Adipose tissue (tissue), 3 donors: ENCODE measurements at places on chromosomes 2 and 18. TPM values are rescaled to one million over a fixed set of nuclear protein-coding genes. Genes with fewer than 3 reads are reported as not detected.

PLB1 gene
- 16.9 TPM for polyA plus RNA-seq

B3GNT7 gene
- 1.1 TPM for polyA plus RNA-seq

APLF gene
- 0.94 TPM for polyA plus RNA-seq

PAX8 gene
- 0.22 TPM for polyA plus RNA-seq

ACTG2 gene
- 6.6 TPM for polyA plus RNA-seq

TNFRSF11A gene
- 0.34 TPM for polyA plus RNA-seq

SLC30A3 gene
- 0.22 TPM for polyA plus RNA-seq

OR6B2 gene
- not detected for polyA plus RNA-seq

TTN gene
- polyA plus RNA-seq, result 0.18 TPM

DOK6 gene
- 0.13 TPM for polyA plus RNA-seq

SLC14A1 gene
- polyA plus RNA-seq, result 0.40 TPM

RESP18 gene
- polyA plus RNA-seq, result not detected

PREPL gene
- 12.8 TPM for polyA plus RNA-seq

FOXD4L1 gene
- 0.11 TPM for polyA plus RNA-seq

ABCG8 gene
- 0.12 TPM for polyA plus RNA-seq

LIMS2 gene
- polyA plus RNA-seq, result 64.9 TPM
